ENCODE measurements at places on chromosomes 4 and X. TPM values are rescaled to one million over a fixed set of nuclear protein-coding genes. Genes with fewer than 3 reads are reported as not detected.

PHEX gene
- 0.40 TPM for total RNA-seq

C4orf51 gene
- not detected for total RNA-seq

F8A2 gene
- total RNA-seq = not detected

XKRX gene
- 0.69 TPM for total RNA-seq

MAGED4 gene
- 2.1 TPM for total RNA-seq

SOX3 gene
- total RNA-seq = not detected

TASL gene
- total RNA-seq = not detected

ZNF718 gene
- 5.2 TPM for total RNA-seq

PPBP gene
- total RNA-seq = not detected

NUDT10 gene
- 0.20 TPM for total RNA-seq

CXCL3 gene
- total RNA-seq = 4.1 TPM

GALNTL6 gene
- not detected for total RNA-seq

ARHGAP6 gene
- total RNA-seq = 0.10 TPM

GPRIN3 gene
- total RNA-seq = 0.20 TPM

ADRA2C gene
- not detected for total RNA-seq

AVPR2 gene
- 0.47 TPM for total RNA-seq

SAGE1 gene
- not detected for total RNA-seq

RPS6KA6 gene
- total RNA-seq = 0.15 TPM

Measured in mammary microvascular endothelial cell (primary cell).